Activated CD8-positive, alpha-beta memory T cell treated with anti-CD3 and anti-CD28 coated beads for 48 hours (primary cell): ENCODE measurements at places on chromosomes 12 and 14.

DNA sequence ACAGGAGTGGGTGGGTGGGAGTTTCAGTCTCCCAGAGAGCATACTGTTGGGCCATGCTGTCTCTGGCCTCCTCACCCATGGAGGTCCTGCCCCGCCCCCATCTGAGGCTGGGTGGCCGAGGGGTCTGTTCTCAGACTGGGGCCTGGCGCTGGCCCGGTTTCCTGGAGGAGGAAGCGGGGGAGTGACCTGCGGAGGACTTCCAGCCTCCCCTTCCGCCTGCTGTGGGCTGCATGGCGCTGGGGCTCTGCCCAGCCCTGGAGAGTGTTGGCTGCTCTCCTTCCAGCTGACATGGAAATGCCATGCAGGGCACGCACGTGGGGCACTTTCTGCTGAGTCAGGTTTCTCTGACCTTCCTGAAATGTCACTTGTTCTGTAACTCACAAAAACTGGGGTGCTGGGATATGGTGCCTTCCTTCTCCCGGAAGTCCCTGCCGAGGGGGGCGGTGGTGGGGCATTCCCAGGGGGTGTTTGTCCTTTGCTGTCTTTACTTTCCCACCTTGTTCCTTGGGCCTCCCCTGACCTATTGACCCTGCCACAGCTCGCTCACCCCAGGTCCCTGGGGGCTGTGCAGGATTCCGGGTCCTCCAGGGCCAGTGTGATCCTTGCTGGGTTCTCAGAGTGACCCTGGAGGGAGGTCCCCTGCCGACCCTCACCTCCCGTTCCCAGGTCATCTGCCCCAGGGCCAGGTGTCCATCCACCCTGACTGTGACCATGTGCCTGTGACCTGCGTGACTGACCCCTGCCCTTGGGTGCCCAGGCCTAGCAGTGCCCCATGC, 23.6 kb downstream of the PACS2 start:
- DNase-seq: no peak

DNA sequence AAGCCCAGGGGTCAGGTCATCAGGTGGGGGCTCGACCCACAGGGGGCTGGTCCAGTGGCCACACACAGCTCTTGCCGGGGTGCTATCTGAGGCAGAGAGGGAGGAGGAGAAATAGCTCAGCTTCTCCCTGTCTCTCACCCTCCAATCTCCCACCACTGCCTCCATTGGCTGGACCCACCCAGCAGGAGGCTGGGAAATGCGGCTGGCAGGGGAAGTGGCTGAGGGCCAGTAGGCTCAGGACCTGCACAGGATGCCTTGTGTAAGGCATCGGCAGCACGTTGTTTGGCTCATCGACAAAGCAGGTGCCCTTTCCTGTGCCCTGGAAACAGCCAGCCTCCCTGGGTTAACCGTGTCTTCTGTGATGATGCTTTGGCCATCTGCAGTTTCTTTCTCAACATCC, 58.8 kb upstream of the SLC24A4 start:
- no peak for DNase-seq

- DNase-seq: no peak
Observed at GRCh38 chr14:99892406-99892805, 99.2 kb downstream of the EML1 start.

DNA sequence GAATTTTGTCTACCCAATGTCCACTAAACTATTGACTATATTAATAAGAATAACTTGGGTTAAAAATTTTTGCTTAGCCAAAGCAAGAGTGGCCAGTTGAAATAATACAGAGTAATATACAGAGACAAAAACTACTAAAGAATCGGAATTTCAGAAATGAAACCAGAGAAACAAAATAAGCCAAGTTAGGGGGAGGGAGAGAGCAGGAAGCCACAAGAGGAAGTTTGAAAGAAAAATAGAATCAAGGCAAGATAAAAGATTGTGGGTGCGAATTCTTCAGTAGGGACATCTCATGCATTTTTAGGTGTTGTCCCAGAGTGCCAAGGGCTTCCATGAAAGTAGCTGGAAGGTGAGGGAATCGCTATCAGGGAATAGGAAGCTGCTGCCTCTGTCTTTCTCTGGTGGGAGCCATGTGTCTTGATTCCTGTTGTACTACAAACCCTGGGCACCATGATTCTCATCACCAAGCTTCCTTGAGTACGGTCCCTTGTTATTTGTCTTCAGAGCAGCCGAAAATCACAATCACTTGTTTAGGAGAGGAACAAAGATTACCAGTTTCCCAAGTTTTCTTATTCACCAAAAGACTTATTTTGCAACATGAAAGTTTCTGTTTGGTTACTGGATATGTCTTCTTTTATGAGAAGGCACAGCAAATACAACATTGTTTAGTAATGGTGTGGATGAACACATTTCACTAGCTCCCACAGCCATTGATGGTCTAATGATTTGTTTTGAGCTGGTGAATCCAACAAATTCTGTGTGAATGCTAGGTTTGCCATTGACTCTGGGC, 16.7 kb downstream of the NEUROD4 start:
- DNase-seq: no peak

- no peak for DNase-seq
Observed at GRCh38 chr14:52678591-52678990, 16.8 kb downstream of the ERO1A start.

- DNase-seq: no peak
Observed at GRCh38 chr12:10457760-10458159, 4.6 kb upstream of the KLRC1 start.

- DNase-seq: no peak
Observed at GRCh38 chr14:23442721-23443356, 7.4 kb upstream of the MYH7 start.

- DNase-seq: no peak
Observed at GRCh38 chr12:104012331-104012730, 37.7 kb downstream of the GLT8D2 start.

DNA sequence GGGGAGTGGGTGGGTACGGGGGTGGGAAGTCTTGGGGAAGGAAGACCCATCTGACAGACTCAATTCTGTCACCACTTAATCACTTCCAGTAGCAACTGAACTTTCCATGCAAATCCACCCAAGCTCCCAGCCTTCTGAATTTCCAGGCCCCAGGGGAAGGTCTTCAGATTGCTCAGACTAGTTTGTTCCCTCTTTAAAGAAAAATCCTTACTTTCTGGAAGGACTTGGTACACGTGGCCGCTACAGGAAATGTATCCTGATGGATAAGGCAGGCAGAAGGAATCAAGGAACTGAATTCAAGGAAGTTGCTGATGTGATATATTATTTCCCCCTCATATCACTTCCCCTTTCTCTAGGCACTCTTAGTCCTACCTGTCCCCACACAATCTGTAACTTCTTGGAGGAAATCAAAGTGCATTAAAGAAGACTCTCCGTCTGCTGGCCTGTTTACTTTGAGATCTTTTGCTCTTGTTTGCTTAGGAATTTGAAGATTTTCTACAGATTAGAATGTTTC, 6.4 kb downstream of the NFKBIA start:
- DNase-seq: no peak

GRCh38 chr14:69684461-69685217, 73.2 kb downstream of the SUSD6 start:
- no peak for DNase-seq

GRCh38 chr12:109736552-109737108, 23.0 kb downstream of the FAM222A start:
- no peak for DNase-seq

DNA sequence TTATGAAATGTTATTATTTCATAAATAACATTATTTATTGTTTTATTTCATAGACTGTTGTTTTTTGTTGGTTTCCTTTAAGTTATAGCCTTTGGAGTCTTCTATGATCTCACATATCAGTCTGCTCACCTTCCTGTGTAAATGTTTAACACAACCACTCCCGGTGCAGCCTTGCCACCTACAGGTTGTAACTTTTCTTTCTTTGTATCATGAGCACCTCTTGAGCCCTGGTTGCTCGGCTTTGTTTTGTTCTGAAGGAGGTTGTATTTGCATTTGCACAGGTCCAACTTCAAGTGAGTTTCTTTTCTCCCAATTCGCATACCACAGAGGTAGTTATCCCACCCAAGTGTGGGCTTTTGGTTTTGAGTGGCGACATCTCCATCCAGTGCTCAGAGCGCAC, 121.4 kb downstream of the SLC15A4 start:
- DNase-seq: no peak

DNA sequence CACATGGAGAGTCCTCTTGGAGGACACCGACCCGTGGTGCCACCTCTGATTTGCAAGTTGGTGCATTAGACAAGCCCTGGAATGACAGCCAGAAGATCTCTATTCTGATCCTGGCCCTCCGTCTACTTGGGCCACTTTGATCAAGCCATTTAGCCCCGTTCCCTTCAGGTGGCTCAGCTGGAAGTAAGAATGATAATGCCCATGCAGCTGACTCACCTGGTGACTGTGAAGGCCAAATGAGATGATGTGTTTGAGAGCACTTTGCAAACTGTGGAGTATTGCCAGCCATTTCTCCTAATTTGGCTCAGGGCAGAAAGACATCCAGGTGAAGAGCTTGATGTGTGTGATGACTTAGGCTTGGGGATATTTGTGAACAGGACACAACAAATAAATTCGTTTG, 165.9 kb downstream of the ETV6 start:
- no peak for DNase-seq

DNA sequence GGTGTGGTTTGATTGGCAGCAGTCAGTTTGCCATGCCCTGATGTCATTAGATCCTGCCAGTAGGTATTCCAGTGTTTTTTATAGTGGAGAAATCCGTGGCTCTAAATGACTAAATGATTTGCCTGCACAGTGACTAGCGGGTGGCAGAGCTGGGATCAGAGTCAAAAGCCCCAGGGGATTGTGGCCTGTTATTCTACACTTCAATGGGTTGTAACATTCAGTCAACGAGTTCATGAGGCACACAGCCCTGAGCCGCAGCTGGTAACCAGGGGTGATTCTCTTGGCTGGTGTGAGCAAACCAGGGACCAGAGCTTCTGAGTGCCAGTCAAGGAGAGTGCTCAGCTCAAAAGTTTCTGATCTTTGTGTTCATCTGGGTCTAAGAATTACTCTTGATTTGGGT, 1.8 kb downstream of the MYH6 start:
- no peak for DNase-seq

DNA sequence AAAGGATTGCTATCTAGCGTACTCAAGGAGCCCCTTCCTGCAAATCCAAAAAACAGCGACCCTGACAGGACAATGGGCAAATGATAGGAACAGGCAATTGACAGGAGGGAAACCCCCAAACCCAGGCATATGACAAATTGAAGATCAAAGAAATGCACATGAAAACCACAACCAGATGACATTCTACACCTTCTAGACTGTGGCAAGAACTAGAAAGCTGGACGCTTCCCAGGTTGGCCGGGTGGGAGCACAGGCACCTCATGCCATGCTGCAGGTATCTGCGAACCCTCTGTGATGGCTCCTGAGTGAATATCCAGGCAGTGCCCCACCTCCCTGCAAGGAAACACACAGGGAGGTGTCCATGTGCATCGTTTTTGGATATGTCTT, 37.1 kb downstream of the CMKLR1 start:
- no peak for DNase-seq

- DNase-seq: no peak
Observed at GRCh38 chr12:108618079-108618952, 15.4 kb downstream of the SELPLG start.

DNA sequence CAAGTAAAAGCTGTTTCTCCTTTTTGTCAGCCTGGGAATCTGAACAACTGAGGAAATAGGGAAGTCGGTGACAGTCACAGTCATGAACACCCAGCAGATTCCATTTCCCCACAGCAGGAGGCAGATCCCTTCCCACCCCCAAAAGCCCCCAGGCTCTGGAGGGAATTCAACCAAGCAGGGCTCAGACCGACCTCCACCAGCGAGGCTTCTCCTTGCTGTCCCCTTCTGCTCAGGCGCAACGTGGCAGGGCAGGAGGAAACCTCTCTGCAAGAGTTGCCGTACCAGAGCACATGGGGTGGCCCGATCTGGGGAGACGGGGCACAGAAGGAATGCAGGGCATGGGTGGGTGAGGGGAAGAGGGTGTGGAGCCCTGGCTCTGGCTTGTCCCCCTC, 319 bp downstream of the GALNT6 start:
- DNase-seq: no peak

DNA sequence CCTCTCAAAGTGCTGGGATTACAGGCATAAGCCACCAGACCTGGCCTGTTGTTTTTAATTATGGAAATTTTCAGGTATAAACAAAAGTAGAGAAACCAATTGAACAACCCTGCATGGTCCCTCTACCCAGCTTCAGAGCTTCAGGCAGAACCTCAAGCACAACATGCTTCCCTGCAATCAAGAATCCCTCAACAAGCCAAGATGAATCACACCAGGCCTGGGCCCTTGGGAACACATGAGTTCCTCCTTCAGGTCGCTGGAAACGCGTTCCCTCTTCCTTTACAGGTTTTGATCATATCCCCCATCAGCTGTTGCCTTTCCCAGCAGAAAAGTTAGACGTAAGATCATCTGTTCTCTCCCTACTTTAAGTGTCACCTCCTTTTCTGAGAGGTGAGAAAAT, 20.5 kb upstream of the CORO1C start:
- no peak for DNase-seq

GRCh38 chr14:66015071-66015780, 470.9 kb upstream of the CCDC196 start:
- DNase-seq: no peak

DNA sequence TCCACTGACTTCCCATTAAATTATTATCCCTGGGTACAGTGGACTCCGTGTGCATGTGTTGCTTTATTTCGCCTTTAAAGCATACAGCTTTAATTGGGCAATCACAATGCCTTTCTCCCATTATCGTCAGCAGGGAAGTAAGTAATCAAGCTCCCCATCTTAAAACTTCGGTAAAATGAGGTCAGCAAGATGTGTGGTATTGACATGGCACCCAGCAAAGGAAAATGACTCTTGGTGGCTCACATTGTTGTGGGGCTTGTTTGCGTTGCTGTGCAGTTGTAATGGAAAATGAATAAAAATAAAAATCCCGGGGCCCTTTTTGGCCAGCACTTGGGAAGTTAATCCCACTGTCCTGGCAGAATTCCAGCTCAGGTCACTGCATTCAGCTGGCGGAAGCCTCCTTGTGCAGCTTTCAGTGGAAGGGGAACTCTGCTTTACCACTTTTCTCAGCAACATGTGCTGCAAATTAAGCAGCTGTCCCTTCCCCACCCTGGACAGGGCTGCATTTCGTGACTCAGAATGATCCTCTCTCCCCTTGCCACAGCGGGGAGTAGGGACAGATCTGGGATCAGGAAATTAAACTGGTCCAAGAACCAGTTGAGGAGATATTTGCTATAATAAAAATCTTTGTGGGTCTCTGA, 13.9 kb upstream of the ATP2A2 start:
- DNase-seq: no peak
